Activated CD8-positive, alpha-beta T cell treated with anti-CD3 and anti-CD28 coated beads, Interleukin-2, amount 10 ng/mL, durations not matched to agents 7 days and 5 days (primary cell): ENCODE measurements at places on chromosomes 3 and 15. TPM values are rescaled to one million over a fixed set of nuclear protein-coding genes. Genes with fewer than 3 reads are reported as not detected.

Gene DNAH12
- 0.05 TPM for total RNA-seq

- peaks cover 25% of the 10 kb centered on the region for H3K27me3 ChIP-seq
- DNase-seq = no peak
- no peak overlapping the region for H3K4me3 ChIP-seq
Measured at GRCh38 chr15:39797407-39797806, 14.8 kb upstream of the FSIP1 start.

GRCh38 chr3:107264888-107265287 lies 112.4 kb upstream of the CCDC54 start:
- H3K36me3 ChIP-seq = no peaks in the 10 kb centered on the region
- no peak for DNase-seq
- H3K27me3 ChIP-seq = peaks cover 5% of the 10 kb centered on the region
- peaks cover 7% of the 10 kb centered on the region for H3K4me1 ChIP-seq
- H3K4me3 ChIP-seq = no peak overlapping the region
- no peak overlapping the region for H3K27ac ChIP-seq

DNA sequence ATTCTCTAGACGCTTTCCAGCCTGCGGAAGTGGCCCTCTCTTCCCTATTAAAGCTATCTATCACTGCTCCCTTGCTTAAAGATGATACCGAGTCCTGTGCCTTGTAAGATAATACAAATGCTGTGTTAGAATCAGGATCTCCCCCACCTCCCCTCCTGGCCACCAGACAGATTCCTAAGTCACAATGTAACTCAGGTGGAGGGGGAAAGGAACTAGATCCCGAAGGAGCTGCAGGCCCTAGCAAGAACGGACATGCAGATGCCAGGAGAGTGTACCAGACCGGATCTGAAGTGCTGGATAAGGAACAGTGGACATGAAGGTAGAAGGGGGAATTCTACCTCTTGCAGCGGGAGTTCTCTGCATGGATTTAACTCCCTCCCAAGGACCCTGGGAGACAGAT lies 230.7 kb upstream of the LYSMD4 start:
- no peak overlapping the region for H3K27ac ChIP-seq
- no peaks in the 10 kb centered on the region for H3K4me1 ChIP-seq
- no peaks in the 10 kb centered on the region for H3K36me3 ChIP-seq
- no peak overlapping the region for H3K4me3 ChIP-seq

DNA sequence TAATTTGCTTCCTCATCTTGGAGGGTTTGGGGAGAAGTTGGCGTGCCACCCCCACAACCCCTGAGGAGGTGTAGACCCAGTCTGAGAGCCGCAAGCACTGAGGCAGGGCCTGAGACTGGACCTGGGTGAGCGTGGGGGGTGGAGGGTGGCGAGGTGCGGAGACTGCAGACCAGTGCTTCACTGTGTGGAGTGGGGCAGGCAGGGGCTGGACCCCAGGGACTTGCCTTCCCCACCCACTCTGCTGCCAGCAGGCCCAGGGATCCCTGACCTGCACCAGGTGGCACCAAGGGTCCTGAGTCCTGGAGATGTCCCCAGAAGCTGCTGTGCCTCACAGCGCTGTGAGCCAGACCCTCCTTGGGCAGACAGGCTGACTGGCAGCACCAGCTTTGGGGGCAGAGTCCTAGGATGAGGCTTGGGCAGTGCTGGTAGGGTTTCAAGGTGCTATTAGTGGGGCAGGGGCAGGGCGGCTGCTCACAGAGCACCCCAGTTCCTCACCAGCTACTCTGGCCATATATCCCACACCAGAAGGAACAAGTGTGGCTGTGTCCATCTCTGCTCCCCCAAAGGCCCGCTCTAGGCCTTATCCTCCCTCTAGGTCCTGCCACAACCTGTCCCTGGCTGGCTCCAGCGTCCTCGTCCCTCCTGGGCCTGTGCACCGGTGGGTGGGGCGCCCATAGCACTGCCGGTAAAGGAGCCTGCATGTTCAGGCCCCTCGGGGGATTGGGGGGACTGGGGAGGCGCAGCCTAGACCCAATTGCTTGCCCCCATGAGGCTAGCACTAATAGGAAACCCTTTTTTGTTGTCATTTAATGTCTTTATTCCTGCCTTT lies 11.8 kb downstream of the ZBTB47 start:
- H3K4me1 ChIP-seq = no peaks in the 10 kb centered on the region
- no peak overlapping the region for H3K4me3 ChIP-seq
- no peak for DNase-seq
- no peaks in the 10 kb centered on the region for H3K36me3 ChIP-seq
- H3K27ac ChIP-seq = no peak overlapping the region

DNA sequence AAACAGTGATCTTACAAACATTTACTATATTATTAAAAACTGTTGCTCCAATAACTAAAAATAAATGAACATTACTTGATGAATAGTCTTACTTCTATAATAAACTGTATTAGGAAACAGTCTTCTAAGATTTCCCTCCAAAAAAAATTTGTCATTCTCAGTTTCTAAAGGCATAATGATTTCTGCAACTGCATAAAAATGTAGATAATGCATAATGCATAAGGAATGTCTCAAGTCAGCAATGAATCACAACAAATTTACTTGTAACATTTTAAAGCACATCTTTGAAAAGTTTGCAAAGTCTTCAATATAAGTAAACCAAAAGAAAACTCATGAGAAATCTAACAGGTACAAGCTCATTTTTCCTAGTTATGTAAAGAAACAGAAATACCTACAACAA lies 113.5 kb downstream of the VPS13C start:
- no peak overlapping the region for H3K27ac ChIP-seq
- peaks cover 41% of the 10 kb centered on the region for H3K36me3 ChIP-seq
- H3K4me1 ChIP-seq = no peaks in the 10 kb centered on the region
- no peak overlapping the region for H3K4me3 ChIP-seq

GRCh38 chr15:42014406-42014805 lies 6.4 kb downstream of the PLA2G4E start:
- H3K36me3 ChIP-seq = no peaks in the 10 kb centered on the region
- DNase-seq = no peak
- peaks cover 11% of the 10 kb centered on the region for H3K4me1 ChIP-seq

Gene CHRFAM7A
- 1.9 TPM for total RNA-seq

GRCh38 chr3:62445275-62445674 lies 71.9 kb upstream of the FEZF2 start:
- H3K4me1 ChIP-seq = peaks cover 19% of the 10 kb centered on the region
- peaks cover 4% of the 10 kb centered on the region for H3K36me3 ChIP-seq
- no peak for DNase-seq
- no peaks in the 10 kb centered on the region for H3K27me3 ChIP-seq

Gene TRPM1
- total RNA-seq = not detected

GRCh38 chr3:159128628-159129027 lies 326.8 kb downstream of the MFSD1 start:
- H3K4me3 ChIP-seq = no peak overlapping the region
- DNase-seq = no peak
- H3K4me1 ChIP-seq = no peaks in the 10 kb centered on the region
- no peaks in the 10 kb centered on the region for H3K36me3 ChIP-seq

GRCh38 chr3:19183584-19183983 lies 35.3 kb downstream of the KCNH8 start:
- H3K27ac ChIP-seq = no peak overlapping the region
- H3K4me3 ChIP-seq = no peak overlapping the region
- DNase-seq = no peak
- H3K4me1 ChIP-seq = no peaks in the 10 kb centered on the region
- no peaks in the 10 kb centered on the region for H3K36me3 ChIP-seq

- no peaks in the 10 kb centered on the region for H3K36me3 ChIP-seq
- no peak overlapping the region for H3K4me3 ChIP-seq
- no peak for DNase-seq
- H3K27ac ChIP-seq = no peak overlapping the region
- H3K4me1 ChIP-seq = peaks cover 13% of the 10 kb centered on the region
- peaks cover 25% of the 10 kb centered on the region for H3K27me3 ChIP-seq
Measured at GRCh38 chr3:123755501-123755900, 128.6 kb downstream of the MYLK start.

- DNase-seq = no peak
- H3K4me3 ChIP-seq = no peak overlapping the region
- H3K27ac ChIP-seq = no peak overlapping the region
- no peaks in the 10 kb centered on the region for H3K27me3 ChIP-seq
- H3K4me1 ChIP-seq = no peaks in the 10 kb centered on the region
Measured at GRCh38 chr3:158936530-158937113, 134.8 kb downstream of the MFSD1 start.

- DNase-seq = no peak
- peaks cover 14% of the 10 kb centered on the region for H3K36me3 ChIP-seq
- no peak overlapping the region for H3K27ac ChIP-seq
- no peak overlapping the region for H3K4me3 ChIP-seq
- H3K27me3 ChIP-seq = no peaks in the 10 kb centered on the region
Measured at GRCh38 chr15:58842713-58843396, 71.8 kb downstream of the MINDY2 start.

- H3K4me1 ChIP-seq = peaks cover 11% of the 10 kb centered on the region
- H3K27me3 ChIP-seq = no peaks in the 10 kb centered on the region
- H3K36me3 ChIP-seq = no peaks in the 10 kb centered on the region
- no peak for DNase-seq
Measured at GRCh38 chr3:143352850-143353550, 233.4 kb downstream of the CHST2 start.

DNA sequence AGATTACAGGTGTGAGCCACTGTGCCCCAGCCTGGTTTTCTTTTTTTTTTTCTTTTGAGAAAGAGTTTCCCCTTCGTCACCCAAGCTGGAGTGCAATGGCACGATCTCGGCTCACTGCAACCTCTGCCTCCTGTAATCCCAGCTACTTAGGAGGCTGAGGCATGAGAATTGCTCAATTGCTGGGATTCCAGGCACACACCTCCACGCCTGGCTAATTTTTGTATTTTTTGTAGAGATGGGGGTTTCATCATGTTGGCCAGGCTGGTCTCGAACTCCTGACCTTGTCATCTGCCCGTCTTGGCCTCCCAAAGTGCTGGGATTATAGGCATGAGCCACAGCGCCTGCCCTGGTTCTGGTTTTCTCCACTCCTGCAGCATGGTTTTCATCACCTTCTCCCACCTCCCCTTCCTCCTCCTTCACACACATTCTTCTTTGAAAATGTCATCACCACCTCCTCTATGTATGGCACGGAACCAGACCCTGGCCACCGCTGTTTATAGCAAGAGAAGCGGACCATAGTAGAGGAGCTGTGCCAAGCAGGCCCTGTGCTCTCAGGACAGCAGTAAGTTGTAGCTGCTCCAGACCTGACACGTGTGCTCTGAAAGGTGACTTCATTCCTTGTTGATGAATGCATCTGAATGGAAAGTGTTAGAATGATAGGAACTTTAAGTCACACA lies 14.6 kb upstream of the AHSG start:
- H3K27me3 ChIP-seq = peaks cover 3% of the 10 kb centered on the region
- no peaks in the 10 kb centered on the region for H3K36me3 ChIP-seq
- no peak for DNase-seq
- H3K4me3 ChIP-seq = no peak overlapping the region
- H3K27ac ChIP-seq = no peak overlapping the region

DNA sequence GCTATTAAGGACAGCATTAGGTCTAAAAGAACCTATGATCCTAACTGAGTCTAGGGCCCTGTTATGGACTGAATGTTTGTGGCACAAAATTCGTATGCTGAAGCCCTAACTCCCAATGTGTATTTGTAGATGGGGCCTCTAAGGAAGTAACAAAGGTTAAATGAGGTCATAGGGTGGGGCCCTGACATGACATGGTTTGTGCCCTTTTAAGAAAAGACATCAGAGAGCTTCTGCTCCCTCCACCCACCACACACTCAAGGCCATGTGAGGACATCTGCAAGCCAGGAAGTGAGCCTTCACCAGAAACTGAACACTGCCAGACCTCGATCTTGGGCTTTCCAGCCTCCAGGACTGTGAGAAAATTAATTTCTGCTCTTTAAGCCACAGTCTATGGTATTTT lies 49.2 kb downstream of the PHC3 start:
- H3K27ac ChIP-seq = peak overlapping the region; percentile 39
- H3K36me3 ChIP-seq = peaks cover 73% of the 10 kb centered on the region
- peaks cover 25% of the 10 kb centered on the region for H3K4me1 ChIP-seq

GRCh38 chr15:100849021-100849854 lies 30.4 kb upstream of the ALDH1A3 start:
- peaks cover 17% of the 10 kb centered on the region for H3K27me3 ChIP-seq
- H3K4me1 ChIP-seq = peaks cover 4% of the 10 kb centered on the region
- peak overlapping the region; percentile 74 for H3K4me3 ChIP-seq
- H3K27ac ChIP-seq = peak overlapping the region; percentile 39
- H3K36me3 ChIP-seq = no peaks in the 10 kb centered on the region
- DNase-seq = peak; percentile 73

Gene UBE3A
- 87.7 TPM for total RNA-seq

DNA sequence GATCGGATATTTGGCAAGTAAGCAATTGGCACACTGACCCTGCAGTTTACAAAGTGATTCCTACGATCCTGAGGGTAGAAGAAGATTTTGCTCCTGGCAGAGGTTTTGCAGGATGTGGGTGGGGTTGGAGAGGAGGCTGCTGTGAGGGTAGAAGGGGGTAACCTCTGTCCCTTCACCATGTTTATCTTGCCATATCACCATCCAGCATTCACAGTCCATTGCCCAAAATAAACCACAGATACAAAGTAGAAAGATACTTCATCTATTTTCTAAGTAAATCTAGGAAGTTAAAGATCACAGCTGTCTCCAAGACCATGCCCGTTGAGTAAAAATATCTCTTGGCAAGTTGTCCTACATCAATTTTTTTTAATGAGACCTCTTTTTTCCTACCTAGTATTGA lies 51.6 kb downstream of the LIPC start:
- H3K27ac ChIP-seq = peak overlapping the region; percentile 60
- DNase-seq = no peak
- H3K4me3 ChIP-seq = no peak overlapping the region
- H3K4me1 ChIP-seq = peaks cover 60% of the 10 kb centered on the region
